Aorta (tissue), 5 donors: ENCODE measurements at places on chromosomes 4 and X.

GRCh38 chrX:105820247-105820646, 2.1 kb upstream of the NRK start:
- no peak for DNase-seq

DNA sequence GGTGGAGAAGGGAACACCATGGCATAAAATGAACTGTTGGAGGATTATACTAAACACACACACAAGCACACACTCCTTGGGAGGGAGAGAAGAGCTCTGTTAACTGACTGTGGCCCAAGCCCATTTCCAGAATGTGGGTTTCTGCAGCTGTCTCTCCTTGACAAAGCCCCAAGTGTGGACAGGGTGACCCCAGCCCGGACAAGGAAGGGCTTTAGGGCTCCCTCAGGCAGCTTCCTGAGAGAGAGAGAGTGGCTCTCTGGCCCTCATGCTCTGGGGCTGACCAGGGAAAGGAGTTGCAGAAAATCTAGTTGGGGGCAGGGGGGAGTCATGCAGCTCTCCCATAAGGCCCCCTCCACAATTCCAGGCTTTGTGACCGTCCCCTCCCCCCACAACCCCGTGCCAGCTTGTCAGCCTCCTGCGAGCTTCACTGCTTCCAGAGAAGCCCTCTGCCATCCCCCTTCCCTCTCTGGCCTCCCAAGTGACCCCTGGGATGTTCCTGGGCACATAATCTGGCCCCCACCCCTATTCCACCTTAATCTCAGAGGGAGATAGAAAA, 590 bp downstream of the ARHGEF9 start:
- no peak for DNase-seq

- no peak for DNase-seq
Measured at GRCh38 chrX:29145316-29145715, 558.1 kb downstream of the IL1RAPL1 start.

GRCh38 chr4:147059064-147059731, 113.5 kb upstream of the TTC29 start:
- no peak for DNase-seq

DNA sequence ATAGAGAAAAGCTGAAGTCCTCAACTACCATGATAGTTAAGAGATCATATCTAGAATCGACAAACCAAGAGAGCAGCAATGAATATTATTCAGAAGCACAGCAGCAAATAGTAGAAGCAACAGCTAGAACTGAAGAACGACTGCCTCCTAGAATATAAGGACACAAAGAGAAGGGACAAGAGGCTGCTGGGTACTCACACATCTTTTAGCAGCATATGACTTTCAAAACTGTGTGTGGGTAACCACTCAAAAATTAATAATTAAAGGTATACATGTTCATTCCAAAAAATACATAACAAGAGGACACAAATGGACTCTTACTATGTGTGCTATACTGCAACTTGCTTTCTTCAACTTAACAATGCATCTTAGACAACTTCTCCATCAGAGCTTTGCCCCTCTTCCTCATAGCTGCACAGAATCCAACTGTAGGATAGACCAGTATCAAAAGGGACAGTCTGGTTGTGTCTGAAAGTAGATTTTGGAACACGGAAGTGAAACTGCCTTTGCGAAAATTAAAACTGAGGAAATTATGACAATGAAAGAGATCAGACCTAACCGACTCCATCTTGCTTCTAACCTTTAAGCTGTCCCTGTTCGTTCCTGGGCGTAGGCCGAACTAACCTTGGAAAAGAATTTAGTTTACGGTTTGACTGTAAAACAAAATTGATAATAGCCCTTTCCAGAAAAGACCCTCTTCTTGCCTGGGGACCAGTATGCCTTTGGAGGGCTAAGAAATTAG, 125.7 kb downstream of the SH3KBP1 start:
- DNase-seq = no peak

- no peak for DNase-seq
Measured at GRCh38 chr4:177726111-177726510, 283.9 kb upstream of the AGA start.

- peak; percentile 82 for DNase-seq
Measured at GRCh38 chr4:3402491-3403347, 39.0 kb upstream of the HGFAC start.

DNA sequence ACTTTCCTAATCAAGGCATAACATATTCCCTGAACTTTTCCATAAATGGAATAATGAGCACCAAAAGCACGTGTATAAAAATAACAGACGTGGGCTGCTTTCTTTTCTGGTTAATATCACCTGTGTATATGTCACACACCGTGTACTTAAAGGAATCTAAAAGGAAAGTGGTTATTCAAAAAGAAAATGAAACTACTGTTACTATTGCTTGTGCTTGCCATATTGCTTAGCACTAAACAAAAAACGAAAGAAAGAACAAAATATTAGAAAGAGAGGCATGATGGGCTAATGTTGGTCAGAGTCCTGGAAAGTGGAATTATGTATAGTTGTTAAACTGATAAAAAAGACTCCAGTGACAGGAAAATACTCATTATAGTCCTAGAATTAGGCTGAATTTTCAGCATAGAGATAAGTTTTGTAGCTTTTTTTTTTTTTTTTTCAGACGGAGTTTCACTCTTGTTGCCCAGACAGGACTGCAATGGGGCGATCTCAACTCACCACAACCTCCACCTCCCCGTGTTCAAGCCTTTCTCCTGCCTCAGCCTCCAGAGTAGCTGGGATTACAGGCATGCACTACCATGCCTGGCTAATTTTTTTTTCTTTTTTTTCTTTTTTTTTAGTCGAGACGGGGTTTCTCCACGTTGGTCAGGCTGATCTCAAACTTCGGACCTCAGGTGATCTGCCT, 123.2 kb downstream of the PABPC4L start:
- DNase-seq = no peak

GRCh38 chrX:78661836-78662235, 2.7 kb upstream of the RTL3 start:
- no peak for DNase-seq

DNA sequence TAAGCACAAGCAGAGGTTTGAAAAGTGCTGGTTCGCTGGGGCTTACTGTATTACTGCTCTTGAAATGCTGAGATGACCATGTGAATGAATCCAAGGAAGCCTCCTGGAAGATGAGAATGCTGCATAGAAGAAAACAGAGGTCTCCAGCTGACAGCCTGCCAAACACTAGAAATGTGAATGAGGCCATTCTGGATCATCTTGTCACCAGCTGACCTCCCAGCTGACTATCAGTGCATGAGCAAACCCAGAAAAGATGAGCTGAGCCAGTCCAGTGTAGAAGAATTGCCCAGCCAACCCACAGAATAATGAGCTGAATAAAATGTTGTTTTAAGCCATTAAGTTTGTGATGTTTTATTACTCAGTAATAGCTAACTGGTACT, 49.1 kb upstream of the DYNLT3 start:
- DNase-seq = no peak

- DNase-seq = peak; percentile 67
Measured at GRCh38 chr4:185536411-185536709, 1.1 kb upstream of the PDLIM3 start.

GRCh38 chrX:94204524-94204923, 530.5 kb downstream of the FAM133A start:
- no peak for DNase-seq

DNA sequence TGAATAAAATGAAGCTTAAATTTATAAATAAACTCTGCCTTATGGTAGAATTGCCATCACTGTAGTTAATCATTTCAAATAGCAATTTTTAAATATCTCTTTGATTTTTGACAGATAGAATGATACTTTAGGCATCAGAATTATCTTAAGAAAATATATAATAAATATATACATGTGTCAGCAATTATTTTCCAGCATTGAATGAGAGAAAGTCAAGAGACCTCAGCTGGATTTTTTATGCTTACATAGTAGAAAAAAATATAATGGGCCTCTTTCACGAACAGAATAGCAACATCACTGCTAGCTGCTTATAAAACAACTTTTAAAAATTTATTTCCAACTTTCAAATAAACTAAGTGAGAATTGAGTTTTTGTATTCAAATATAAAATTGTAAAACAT, 424.0 kb upstream of the MAGEB16 start:
- DNase-seq = no peak

DNA sequence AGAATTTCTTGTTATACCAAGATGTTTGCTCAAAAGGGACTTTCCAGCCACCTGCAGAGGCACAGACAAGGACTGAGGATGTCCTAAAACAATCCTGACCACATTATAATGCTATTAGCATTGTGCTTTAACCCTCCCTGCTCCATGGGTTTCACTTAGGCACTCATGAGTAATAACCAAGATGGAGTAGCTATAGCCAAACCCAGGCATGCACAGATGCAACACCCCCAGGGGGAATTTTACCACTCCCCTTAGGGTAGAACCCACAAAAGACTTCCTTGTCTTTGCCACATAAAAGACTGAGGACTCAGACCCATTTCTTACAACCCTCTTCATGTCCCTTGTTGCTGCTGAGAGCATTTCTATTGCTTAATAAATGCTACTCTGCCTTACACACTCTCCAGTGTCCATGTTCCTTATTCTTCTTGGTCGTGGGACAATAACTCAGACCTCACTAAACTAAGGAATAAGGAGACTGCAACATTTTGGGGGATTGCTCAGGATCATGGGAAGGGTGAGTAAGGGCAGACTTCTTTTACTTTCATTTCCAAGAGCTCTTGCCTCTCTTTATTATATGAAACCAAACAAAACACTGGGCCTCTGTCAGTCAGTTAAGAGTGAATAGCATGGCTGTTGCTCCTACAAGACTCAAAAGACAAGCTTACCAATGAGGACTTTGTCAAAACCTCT, 103.5 kb downstream of the TECRL start:
- DNase-seq = no peak

DNA sequence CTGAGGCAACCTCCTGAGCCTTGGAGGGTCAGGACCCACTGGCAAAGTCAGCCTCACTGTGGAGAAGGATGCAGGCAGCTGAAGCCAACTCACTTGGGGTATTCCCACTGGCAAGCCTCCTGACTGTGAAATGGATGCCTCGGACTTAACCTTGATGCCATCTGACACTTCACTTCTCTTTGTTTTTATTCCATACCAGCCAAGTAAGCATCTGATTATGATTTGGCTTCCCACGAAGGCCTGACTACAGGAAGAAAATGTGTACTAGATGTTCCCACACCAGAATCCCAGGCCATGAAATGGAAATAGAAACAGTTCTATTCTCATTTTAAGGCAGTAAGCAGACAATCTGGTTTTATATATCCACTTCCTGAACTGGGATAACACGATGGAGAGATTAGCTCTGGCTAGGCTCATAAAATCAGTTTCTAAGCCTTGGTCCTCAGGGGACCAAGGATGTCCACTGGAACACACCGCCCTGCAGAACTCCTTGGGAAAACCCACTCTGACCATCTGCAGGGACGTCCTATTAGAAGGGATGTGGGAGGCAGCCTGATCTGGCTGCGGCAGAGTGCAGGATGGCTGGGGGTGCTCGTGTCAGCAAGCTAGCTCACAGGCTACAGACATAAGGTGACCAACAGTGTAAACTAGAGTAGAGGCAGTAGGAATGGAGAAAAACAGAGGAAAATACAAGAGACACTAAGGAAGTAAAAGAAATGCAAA, 89.3 kb downstream of the TSPAN5 start:
- no peak for DNase-seq

DNA sequence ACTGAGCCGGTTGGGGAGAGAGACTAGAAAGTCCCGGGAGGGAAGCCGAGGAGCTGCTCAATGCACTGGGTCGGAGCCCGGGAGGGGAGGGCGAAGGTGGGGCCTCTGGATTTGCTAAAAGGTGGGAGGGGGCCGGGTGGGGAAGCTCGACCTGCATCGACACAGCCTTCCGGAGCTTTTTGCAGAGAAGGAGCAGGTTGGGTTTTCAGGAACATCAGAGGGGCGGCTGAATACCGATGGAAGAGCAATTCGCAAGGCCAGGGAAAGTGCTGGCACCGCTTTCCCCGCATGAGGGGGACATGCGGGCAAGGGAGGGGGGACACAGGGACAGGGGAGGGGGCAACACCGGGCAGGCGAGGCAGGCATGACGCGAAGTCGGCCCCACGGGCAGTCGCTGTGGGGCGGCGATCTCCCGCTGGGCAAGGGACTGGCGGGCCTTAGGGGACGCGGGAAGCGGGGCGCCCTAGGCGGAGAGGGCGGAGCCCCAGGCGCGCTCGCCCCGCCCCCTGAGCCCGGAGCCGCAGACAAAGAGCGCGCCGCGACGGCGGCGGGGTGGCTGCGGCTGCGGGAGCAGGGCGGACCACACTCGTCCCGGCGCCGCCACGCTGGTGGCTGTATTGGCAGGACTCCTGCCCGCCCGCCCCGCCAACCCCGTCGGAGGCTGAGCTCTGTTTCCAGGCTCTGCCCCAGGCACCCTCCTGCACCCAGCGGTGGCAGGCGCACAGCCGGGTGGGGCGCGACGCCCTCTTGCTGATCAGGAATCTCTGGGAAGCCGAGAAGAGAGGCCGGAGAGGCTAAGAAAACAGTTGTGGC, 11.6 kb downstream of the PDZD4 start:
- DNase-seq = no peak

DNA sequence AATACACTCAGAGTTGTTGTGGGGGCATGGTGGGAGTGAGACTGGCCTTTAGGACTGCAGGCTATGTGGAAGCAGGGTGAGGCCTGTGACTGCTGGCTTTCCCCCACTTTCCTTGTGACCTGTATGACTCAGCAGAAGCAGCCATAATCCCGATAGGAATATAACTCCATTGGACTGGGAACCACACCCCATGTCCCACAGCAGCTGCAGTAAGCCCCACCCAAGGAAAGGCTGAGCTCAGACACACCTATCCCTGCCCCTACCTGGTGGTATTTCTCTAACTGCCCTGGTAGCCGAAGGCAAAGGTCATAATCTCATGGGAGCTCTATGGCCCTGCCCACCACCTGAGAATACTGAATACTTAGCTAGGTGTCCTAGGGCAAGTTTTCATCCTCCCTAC, 169.3 kb downstream of the GC start:
- no peak for DNase-seq

DNA sequence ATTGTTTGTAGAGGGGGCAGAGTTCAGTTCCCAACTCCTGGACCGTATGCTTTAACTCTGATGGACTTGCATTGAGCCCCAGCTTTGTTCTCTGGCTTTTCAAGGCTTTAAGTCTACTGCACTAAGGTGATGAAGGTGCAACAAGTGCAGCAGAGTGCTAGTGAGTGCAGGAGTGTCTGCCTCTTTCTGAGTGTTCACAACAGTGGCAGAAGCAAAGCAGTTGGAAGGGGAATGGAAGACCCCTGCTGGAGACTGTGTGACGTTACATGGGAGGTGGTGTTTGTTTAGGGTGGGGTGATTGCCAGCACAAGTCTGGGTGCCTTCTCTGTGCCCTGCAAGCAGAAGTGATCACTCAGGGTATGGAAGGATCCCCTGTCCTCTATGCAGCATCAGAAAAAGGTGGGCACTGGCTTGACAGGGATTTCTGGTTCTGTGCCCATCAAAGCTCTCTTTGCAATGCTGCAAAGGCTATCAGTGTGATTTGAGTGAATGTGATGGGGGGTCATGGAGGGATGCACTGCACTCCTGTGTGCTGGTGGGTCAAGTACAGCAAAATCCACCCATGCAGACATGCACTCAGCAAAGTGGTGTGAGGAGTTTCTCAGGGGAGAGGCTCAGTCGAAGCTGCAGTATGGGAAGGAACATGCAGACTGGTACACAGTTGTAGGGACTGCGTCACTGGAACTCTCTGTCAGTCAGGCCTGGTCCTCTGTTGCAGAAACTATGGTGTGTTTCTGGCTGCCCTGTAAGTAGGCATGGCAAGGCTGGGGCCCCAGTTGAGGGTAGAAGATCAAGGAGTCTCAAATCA, 70.9 kb upstream of the UGT2B7 start:
- no peak for DNase-seq
